ENCODE measurements at places on chromosomes 1 and 21.

DNA sequence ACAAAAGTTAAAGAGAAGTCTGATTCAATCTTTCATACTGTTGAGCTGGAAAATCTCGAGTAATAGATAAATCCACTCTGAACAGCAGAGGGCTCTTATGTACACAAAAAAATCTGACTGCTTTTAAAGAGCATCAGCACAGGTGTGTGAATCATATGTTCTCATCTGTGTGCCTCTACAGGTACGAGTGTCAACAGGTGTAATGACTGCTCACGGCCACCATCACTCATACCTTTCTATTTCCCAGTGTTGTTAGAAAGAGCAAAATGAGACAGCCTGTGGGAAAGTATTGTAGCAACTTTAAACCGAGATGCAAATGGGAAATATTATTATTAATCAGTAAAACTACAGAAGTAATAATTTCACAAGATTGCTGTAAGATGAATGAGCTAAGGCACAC is 49.0 kb upstream of the SCAF4 start:
- DNase-seq: no peak

DNA sequence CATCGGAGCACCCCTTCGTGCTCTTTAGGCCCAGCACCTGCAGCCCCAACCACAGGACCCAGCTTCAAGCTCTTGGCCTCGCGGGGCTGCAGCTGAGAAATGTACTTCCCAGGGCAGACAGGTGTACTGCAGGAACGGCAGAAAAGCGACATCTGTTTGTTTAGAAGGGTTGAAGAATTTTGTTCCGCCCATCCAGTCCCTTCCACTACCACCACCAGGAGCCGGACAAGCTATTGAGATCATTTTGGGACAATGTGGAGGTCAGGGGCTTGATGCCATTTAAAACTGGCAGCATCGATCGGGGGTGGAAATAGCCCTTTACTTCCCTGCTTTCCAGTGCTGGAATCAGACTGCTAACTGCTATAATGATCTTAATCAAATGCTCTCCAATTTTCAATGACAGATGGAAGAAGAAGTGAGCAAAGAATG is 1.7 kb downstream of the SERTAD4 start:
- no peak for DNase-seq

DNA sequence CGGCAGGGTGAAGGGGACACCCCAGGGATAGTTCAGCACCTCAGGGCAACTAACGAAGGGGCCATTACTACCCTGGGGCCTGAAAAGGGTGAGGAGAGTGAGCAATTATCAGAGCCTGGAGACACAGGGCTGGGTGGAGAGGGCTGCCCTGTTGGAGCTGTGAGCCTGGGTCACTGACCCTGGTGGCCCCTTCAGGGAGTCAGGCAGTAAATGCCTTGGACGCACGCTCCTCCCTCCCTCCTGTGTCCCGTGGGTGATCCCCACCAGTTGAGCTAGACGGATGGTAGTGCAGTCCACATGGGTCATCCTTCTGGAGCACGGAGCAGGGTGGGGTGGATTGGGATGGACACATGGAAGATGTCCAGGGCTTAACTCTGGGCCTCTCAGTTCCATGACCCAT is 305.3 kb downstream of the PTPRU start:
- DNase-seq: no peak

- no peak for DNase-seq
Observed at GRCh38 chr1:42777852-42778251, 6.9 kb upstream of the TMEM269 start.

- DNase-seq: no peak
Observed at GRCh38 chr1:160575112-160575664, 4.1 kb downstream of the CD84 start.

- DNase-seq: no peak
Observed at GRCh38 chr1:26320896-26321295, 3.1 kb downstream of the CD52 start.

- no peak for DNase-seq
Observed at GRCh38 chr21:25556091-25556490, 51.2 kb downstream of the MRPL39 start.

GRCh38 chr1:67607699-67608098 is 77.3 kb upstream of the GADD45A start:
- DNase-seq: no peak

DNA sequence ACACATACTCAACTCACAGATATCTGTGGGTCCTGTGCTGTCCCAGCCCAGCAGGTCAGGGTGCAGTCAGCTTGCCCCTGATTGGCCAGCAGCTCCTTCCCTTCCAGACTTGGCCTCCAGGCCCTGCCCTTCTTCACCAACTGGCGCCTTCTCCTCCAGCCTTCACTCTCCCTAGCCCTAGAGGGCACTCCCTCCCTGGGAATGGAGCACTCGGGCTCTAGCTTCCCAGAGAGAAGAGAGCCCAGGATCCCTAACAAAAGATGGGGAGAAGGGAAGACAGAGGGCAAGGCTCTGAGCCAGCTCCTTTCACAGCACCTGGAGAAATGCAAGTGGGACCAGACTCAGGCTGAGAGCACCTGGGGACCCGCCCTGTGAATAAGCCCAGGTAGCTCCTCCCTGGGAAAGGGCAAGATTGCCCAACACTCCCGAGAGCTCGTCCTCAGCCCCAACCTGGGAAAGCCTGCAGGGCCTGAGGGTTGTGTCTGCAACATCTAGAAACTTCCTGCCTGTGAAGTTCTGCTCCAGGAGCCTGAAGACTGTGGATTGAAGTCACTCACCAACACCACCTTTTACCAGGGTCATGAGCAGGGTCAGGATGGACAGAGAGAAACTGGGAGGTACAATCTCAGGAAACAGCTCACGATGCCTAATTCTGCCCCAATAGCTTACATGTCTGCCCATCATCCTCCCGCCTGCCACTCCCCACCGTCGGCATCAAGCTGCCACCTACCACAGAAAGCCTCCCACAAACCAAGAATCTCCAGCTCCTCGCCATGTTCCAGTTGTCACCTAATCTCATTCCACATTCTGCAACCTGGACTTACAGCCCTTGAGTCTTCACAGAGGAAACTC is at the start of gene PGLYRP4:
PGLYRP4 (minus strand) TSS at position 331 of the 852 bp plus-strand sequence. CDS start 909 bp downstream, outside the sequence.
- DNase-seq: no peak

GRCh38 chr1:234707641-234708040 is 97.7 kb upstream of the IRF2BP2 start:
- DNase-seq: no peak

DNA sequence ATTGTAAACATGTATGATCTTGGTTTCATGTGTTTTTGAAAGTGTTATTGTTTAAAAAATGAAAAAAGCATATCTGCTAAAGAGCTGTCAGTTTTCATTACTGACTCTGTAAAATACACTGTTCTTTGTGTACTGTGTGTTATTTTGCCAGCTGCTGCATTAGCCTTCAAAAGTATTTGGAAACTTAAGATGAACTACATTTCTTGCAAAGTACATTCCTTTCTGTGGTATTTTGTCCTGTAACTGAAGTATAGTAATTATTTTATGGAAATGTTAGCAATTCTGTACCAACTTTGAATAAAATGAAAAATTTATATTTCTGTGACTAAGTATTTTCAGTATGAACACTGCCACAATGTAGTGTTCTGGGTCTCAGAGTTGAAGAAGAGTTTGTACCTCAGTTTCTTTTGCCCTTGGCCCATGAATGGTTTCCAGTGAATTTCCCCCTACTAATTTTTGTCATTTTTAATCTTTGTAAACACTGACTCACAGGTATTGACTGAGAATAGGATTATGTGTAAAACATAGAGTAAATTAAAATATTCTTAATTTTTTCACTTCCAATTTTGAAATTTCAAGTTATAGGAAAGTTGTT is 32.7 kb downstream of the MRPS6 start:
- DNase-seq: no peak

GRCh38 chr1:13586001-13586400 is 2.4 kb downstream of the PDPN start:
- no peak for DNase-seq

- no peak for DNase-seq
Observed at GRCh38 chr1:113536182-113536780, 146.0 kb downstream of the MAGI3 start.

All from nucleus accumbens (tissue), 56 donors.